ENCODE measurements at places on chromosomes 12 and 14.

GRCh38 chr12:101038289-101038871 is 171.7 kb downstream of the SLC5A8 start:
- DNase-seq = no peak

DNA sequence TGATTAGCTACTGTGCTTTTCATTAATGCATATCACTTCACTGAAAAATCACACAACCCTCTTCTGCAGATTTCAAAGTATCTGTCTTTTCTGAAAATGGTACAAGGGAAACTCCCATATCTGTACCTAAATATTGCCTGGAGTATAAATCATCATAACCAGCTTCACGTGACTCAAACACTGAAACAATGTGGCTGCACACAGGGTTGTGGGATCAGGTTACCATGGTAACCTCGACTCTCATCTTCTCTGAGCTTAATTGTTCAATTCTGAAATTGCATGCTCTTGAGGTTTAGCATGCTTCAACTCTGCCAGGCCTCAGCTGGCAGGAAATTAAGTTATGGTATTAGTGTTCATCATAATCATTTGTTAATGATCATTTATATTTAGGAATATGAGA is 77.5 kb upstream of the CPSF6 start:
- DNase-seq = no peak

GRCh38 chr14:38089123-38089522 is 118.6 kb upstream of the SSTR1 start:
- DNase-seq = no peak

DNA sequence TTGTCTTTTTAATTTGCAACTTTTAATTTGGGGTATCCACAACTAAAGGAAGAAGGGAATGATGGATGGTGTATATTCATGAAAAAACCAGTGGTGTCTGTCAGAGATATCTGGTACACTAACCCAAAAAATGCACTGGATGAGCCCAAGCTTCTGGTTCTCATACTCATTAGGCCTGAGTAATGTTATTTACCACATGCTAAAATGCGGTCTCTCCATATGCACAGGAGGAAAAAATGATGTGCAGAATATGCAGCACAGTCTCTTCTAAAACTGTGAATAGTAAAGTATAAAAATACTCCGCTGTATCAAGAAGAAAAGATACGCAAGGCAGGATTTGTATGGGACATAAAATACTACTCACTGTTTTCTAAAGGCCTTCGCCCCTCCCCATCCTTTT is 275.6 kb upstream of the NAV3 start:
- DNase-seq = no peak

GRCh38 chr14:91274796-91275195 is 30.3 kb upstream of the GPR68 start:
- DNase-seq = no peak

- no peak for DNase-seq
These were observed 292.3 kb downstream of the AACS start for GRCh38 chr12:125357561-125357960.

DNA sequence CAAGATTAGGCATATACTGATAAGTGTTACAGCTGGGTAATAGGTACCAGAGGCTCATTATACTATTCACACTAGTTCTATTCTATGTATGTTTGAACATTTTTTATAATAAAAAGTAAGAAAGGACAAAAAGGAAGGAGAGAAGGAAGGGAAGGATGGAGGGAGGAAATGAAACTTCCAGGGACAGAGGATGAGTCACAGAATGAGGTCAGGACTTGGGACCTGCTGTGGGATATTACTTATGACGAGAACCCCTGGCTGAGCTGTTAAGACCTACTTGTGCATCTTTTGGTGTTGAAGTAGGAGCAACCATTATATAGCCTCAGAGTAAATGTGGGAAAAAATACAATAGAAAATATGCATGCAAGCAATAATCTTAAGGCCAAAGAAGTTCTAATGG is 16.7 kb upstream of the TMEM260 start:
- DNase-seq = no peak

GRCh38 chr12:80821513-80822000 is 104.8 kb downstream of the MYF5 start:
- no peak for DNase-seq

DNA sequence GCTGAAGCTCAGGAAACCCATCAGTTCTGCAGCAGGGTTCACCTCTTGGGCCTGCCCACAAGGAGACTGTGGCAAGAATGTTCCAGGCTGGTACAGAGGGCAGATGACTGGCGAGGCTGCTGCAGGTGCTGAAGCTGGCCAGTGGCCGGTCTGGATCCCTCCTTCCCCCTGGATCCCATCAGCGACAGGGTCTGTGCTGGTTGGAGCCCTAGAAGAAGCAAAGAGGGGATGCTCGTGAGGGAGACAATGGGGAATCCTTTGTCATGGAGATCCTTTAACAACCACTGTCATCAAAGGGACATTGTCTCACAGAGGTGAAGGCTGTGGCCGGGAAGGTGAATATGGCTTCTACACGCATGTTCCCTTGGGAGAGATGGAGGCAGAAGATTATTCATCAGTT is 211.4 kb upstream of the TMEM132C start:
- no peak for DNase-seq

- DNase-seq = no peak
These were observed 67.5 kb downstream of the TMX1 start for GRCh38 chr14:51307551-51307950.

DNA sequence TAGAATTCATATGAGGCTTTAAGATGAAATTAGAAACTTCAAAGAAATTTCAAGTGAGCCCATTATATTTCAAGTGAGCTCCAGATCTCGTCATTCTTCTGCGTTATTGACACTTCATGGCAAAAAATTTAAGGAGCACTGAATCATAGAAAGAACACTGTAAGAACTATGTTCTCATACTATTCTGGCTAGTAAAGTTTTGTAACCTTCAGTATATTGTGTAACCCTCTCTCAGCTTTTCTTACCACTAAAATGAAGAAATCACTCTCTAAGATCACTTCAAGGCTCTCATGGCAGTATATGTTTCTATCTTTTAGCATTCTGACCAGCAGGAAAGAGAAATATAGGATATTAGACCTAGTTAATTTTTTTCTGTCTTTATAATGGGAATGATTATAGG is 6.3 kb downstream of the GPHN start:
- no peak for DNase-seq

GRCh38 chr14:58119381-58119780 is 32.6 kb downstream of the ARMH4 start:
- DNase-seq = no peak

GRCh38 chr12:6084969-6085450 is 39.5 kb downstream of the VWF start:
- DNase-seq = no peak

GRCh38 chr14:52875707-52876106 is 75.1 kb downstream of the FERMT2 start:
- no peak for DNase-seq

- DNase-seq = no peak
These were observed 6.1 kb upstream of the CDCA4 start for GRCh38 chr14:105026802-105027563.

DNA sequence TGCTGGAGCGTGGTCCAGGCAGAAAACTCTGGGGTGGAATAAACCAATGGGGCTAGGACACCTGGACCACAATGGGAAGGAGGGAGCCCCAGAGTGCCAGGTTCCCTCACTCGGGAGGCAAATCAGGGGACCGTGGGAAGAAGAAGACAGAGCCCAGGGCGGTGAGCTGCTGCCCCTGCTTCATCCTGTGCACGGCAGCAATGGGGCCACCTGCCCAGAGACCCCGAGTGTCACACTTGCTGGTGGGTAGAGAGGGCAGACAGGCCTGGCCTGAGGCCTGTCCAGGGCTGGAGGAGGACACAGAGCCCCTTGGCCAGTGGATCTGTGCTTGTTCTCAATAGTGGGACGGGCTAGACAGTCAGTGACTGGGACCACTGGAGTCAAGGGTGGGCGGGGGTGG is 58.2 kb downstream of the DIO3 start:
- DNase-seq = no peak

DNA sequence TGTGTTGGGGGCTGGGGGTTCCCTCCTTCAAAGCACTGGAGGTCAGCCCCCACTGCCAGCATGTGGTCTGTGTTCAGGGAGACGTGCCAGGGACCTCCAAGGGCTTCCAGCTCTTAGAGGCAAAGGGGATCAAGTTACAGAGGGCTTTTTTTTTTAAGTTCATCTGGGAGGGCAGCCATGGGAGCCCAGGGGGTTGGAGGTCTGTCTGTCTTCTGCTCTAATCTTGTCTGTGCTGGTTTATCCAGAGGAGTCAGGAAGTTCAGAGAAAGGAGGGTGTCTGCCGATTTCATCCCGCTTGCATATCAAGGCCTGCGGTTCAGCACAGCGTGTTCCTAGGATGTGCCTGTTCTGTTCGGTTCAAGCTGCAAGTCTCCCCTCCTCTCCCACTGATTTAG is 72.2 kb downstream of the TMEM132C start:
- DNase-seq = no peak

GRCh38 chr12:57521525-57522010 is 1.1 kb upstream of the MBD6 start:
- no peak for DNase-seq
